ENCODE measurements at places on chromosomes 1 and 21. TPM values are rescaled to one million over a fixed set of nuclear protein-coding genes. Genes with fewer than 3 reads are reported as not detected.

Gene AMY2B
- 0.34 TPM for total RNA-seq

DNA sequence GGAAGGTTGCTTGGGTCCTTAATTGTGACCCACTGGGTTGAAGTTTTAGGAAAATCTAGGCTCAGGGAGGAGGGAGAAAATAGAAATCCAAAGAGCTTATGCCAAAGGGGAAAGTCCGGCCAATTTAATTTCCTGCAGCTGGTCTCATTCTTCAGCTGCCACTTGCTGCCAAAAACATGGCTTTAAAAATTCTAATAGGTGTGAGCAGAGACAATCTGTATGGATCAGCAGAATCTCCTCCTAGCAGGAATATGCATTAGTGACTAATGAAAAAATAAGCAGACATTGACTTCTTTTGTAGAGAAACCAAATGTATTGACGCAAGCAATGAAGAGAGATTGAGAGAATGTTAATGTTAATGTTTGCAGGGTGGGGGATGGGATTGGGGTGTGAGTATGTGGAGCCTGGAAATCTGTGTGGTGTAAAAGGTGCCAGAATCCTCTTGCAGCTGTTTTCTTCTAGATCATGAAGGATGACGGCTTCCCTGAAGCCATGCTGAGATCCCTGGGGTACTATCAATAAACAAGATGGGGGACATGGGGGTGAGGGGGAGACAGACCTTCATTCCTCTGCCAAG lies 35.3 kb downstream of the VWA5B1 start:
- DNase-seq = no peak
- H3K27me3 ChIP-seq = peaks cover 22% of the 10 kb centered on the region
- peaks cover 4% of the 10 kb centered on the region for H3K36me3 ChIP-seq
- no peak overlapping the region for H3K4me3 ChIP-seq
- peaks cover 5% of the 10 kb centered on the region for H3K4me1 ChIP-seq
- H3K27ac ChIP-seq = no peak overlapping the region

- no peak overlapping the region for H3K4me3 ChIP-seq
- DNase-seq = no peak
- H3K4me1 ChIP-seq = no peaks in the 10 kb centered on the region
- no peak overlapping the region for H3K27ac ChIP-seq
- H3K27me3 ChIP-seq = no peaks in the 10 kb centered on the region
- H3K36me3 ChIP-seq = peaks cover 25% of the 10 kb centered on the region
Observed at GRCh38 chr1:84202126-84202525, 58.1 kb downstream of the PRKACB start.

DNA sequence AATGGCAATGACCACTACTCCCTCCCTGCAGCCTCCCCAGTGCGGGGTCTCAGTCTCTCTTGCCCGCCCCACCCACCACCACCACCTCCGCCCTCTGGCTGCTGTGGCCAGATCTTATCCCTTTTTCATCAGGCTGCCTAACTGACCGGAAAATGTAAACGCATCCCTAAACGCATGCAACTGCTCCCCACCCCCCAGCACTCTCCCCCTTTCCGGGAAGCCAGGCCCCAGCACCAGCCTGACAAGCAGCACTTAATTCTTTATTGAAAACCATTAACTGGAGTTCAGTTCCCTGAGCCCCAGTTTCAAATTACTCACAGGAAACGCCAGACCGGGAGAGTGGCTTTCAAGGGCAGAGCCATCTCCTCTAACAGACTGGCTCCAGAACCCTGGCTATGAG lies 147.7 kb downstream of the DMRTA2 start:
- H3K27ac ChIP-seq = no peak overlapping the region
- H3K4me3 ChIP-seq = no peak overlapping the region
- no peaks in the 10 kb centered on the region for H3K27me3 ChIP-seq
- H3K36me3 ChIP-seq = no peaks in the 10 kb centered on the region

DNA sequence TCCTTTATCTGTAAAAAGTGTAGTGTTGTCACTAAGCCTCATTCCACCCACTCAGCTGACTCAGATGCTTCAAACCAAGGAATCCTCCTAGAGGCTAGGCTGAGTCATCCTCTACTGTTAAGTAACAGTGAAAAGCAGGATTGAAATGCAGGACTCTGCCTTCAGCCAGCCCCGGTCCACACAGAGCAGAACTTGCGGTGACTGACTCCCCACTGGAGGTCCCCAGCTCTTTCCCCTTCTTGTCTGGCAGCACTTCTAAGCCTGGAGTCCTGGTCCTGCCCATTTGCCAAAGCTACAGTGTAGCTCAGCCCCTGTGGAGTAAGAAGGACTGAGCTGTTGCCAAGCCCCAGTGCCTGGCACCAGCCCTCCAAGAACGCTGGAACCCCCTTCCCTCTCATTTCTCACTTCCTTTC lies 1.7 kb downstream of the RAB7B start:
- H3K27ac ChIP-seq = peak overlapping the region; percentile 88
- peak overlapping the region; percentile 85 for H3K4me3 ChIP-seq
- peaks cover 53% of the 10 kb centered on the region for H3K4me1 ChIP-seq
- peaks cover 6% of the 10 kb centered on the region for H3K27me3 ChIP-seq
- no peaks in the 10 kb centered on the region for H3K36me3 ChIP-seq

DNA sequence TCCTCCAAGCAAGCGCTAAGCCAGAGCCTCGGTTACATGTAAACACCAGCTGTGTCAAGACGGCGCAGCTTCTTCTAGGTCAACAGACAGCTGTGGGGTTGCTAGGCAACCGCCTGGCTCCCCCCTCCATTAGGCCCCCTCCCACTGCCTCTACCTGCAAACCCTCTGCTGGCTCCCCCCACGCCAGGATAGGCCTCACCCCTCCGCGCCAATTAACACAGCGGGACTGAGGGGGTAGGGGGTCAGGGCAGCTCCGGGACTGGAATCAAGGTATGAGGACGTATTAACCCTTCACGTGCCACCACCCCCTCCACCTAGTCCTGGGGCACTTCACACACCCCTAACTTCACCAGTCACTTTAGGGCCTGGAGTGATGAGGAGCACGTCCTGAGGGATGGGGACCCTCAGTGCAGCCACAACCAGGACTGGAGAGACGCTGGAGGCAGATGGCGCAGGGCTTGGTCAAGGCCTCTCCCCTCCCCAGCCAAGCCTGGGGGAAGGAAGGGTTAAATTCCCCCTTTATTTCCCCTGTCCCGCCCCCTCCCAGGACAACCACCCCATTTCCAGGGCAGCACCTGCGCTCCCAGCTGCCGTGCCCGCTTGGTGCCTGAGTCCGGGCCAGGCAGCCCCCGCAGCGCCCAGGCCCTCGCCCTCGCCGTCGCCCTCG lies 37.4 kb upstream of the WASF2 start:
- H3K4me3 ChIP-seq = no peak overlapping the region
- peaks cover 53% of the 10 kb centered on the region for H3K4me1 ChIP-seq
- peaks cover 27% of the 10 kb centered on the region for H3K27me3 ChIP-seq
- no peak for DNase-seq
- H3K36me3 ChIP-seq = peaks cover 4% of the 10 kb centered on the region

GRCh38 chr1:157412308-157412707 lies 140.0 kb downstream of the FCRL5 start:
- no peak overlapping the region for H3K27ac ChIP-seq
- H3K4me3 ChIP-seq = no peak overlapping the region
- no peaks in the 10 kb centered on the region for H3K4me1 ChIP-seq

GRCh38 chr1:15500184-15501178 lies 23.5 kb downstream of the CASP9 start:
- no peak for DNase-seq
- no peak overlapping the region for H3K4me3 ChIP-seq
- H3K36me3 ChIP-seq = peaks cover 6% of the 10 kb centered on the region
- H3K27ac ChIP-seq = no peak overlapping the region
- H3K27me3 ChIP-seq = no peaks in the 10 kb centered on the region

Gene CLIC6
- not detected for total RNA-seq

GRCh38 chr1:25661043-25661815 lies 44.6 kb downstream of the MAN1C1 start:
- DNase-seq = no peak
- H3K27me3 ChIP-seq = peaks cover 42% of the 10 kb centered on the region
- no peak overlapping the region for H3K4me3 ChIP-seq
- H3K4me1 ChIP-seq = no peaks in the 10 kb centered on the region

Gene HENMT1
- total RNA-seq = 2.7 TPM

Data from HFFc6 (cell line).